ENCODE measurements at places on chromosomes 5 and 9. TPM values are rescaled to one million over a fixed set of nuclear protein-coding genes. Genes with fewer than 3 reads are reported as not detected.

DNA sequence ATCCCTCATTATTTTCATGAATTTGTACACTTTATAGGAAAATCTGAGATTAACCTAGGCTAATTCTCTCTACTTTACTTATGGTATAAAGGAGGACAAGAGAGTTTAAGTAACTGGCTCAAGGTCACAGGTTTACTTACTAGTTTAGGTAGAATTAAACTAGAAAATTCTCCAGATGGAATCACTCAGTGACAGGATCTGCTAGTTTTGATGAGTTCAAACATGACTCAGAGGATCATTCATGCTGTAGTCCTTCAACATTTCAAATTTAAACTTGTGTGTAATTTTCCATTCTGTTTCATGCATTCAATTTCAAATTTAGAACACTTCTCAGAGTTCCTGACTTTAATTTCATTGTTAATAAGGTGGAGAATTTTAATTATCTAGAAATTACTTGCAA lies 485.7 kb upstream of the TUSC1 start:
- H3K36me3 ChIP-seq = no peaks in the 10 kb centered on the region
- no peaks in the 10 kb centered on the region for H3K27me3 ChIP-seq
- no peaks in the 10 kb centered on the region for H3K4me1 ChIP-seq
- DNase-seq = no peak
- H3K4me3 ChIP-seq = no peak overlapping the region
- H3K27ac ChIP-seq = no peak overlapping the region

GRCh38 chr5:139895647-139896046 lies 100.0 kb downstream of the PSD2 start:
- no peaks in the 10 kb centered on the region for H3K36me3 ChIP-seq
- no peaks in the 10 kb centered on the region for H3K27me3 ChIP-seq
- DNase-seq = no peak
- H3K4me1 ChIP-seq = peaks cover 28% of the 10 kb centered on the region
- no peak overlapping the region for H3K27ac ChIP-seq
- no peak overlapping the region for H3K4me3 ChIP-seq

Gene FOXI1
- total RNA-seq = not detected

DNA sequence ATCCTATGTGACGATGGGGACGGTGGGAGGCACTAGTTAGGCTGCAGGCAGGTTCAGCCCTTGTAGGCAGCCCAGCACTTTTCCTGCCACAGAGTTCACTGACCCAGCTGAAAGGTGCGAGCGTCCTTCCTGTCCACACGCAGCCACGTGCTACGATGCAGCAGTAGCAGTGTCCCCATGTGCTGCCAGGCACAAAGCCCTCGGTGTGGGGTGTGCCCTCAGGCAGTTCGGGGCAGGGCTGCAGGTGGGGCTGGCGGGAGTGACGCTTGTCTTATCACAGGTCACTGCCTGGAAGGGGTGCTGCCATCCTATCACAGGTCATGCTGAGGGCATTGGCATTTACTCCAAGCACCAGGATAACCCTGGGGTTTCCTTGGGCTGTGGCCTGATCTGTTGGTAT lies 46.8 kb upstream of the CLPTM1L start:
- DNase-seq = no peak
- no peaks in the 10 kb centered on the region for H3K27me3 ChIP-seq
- H3K4me3 ChIP-seq = no peak overlapping the region
- H3K27ac ChIP-seq = no peak overlapping the region
- H3K4me1 ChIP-seq = peaks cover 2% of the 10 kb centered on the region

DNA sequence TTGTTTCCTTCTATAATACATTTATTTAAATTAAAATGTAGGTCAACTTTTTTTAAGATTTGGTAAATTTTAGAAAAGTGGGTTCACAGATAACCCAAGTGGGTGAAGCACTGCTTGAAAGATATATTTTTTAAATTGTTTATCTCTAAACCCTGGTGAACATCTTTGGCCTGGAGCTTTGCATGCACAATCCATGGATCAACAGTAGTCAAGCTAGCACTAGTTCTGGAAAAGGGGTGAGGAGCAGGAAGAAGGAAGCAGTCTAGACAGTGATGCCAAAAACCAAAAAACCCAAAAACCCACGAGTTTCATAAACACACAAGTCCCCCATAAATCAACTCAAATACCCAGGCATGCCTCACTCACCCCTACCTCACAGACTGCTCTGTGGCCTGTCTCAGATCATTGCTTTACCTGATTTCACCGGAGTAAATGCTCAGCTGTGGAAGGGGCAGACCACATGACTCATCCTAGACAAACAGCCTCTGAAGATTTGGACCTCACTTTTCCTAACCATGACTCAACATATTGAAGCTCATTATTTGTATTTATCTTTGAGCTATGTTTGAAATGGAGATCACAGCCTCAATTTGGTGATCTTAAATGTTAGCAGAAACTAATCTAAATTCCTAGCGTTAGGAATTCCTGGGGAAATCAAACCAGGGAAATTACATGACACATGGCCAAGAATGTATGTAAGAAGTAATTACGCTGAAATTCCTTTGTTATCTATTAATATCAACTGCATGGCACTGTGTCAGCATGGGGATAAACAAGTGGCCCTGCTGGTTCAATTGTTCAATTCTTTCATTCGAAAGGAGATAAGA lies 149.6 kb downstream of the ZNF608 start:
- no peaks in the 10 kb centered on the region for H3K36me3 ChIP-seq
- no peaks in the 10 kb centered on the region for H3K4me1 ChIP-seq
- H3K27me3 ChIP-seq = no peaks in the 10 kb centered on the region
- no peak for DNase-seq
- no peak overlapping the region for H3K4me3 ChIP-seq

- DNase-seq = no peak
- no peak overlapping the region for H3K4me3 ChIP-seq
- peaks cover 17% of the 10 kb centered on the region for H3K4me1 ChIP-seq
- no peak overlapping the region for H3K27ac ChIP-seq
- H3K36me3 ChIP-seq = peaks cover 61% of the 10 kb centered on the region
These were observed 23.9 kb upstream of the TERT start for GRCh38 chr5:1318659-1319251.

- H3K27ac ChIP-seq = no peak overlapping the region
- H3K4me1 ChIP-seq = peaks cover 12% of the 10 kb centered on the region
- no peaks in the 10 kb centered on the region for H3K36me3 ChIP-seq
These were observed 7.6 kb downstream of the PCYOX1L start for GRCh38 chr5:149365418-149365817.

Gene ZFP2
- total RNA-seq = 2.2 TPM

DNA sequence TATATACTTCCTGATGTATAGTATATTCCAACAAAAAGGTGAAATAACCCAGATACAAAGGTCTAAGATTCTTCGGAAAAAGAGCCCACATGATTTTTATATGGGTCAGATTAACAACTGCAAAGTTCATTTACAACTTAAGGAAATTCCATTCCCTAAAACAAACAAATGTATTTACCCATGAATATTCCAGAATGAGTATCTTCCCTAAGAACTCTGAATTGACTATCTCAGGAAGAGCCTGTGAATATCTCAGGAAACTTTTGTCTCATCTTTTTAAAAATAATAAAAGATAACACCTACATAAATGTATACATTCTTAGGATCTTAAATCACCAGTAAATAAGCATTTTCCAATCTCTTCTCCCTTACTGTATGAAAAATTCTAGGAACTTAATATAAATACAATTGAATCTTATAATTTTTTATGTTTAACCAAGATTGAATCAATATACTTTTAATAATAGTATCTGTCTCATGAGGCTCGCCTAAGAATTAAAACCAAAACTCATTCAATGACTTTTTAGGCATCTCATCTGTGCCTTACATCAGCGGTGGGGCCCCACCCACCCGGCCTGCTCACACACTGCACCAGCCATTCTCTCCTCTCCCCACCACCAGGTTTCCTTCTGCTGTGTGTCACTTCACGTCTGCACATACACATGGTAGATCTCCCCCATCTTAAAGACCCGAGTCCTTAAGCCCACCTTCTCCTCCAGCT lies 78.1 kb downstream of the RAPGEF1 start:
- peaks cover 26% of the 10 kb centered on the region for H3K4me1 ChIP-seq
- H3K4me3 ChIP-seq = no peak overlapping the region
- no peaks in the 10 kb centered on the region for H3K36me3 ChIP-seq
- no peak overlapping the region for H3K27ac ChIP-seq
- H3K27me3 ChIP-seq = no peaks in the 10 kb centered on the region

- no peak overlapping the region for H3K4me3 ChIP-seq
- H3K36me3 ChIP-seq = no peaks in the 10 kb centered on the region
- no peaks in the 10 kb centered on the region for H3K27me3 ChIP-seq
- H3K4me1 ChIP-seq = no peaks in the 10 kb centered on the region
- no peak overlapping the region for H3K27ac ChIP-seq
These were observed 153.0 kb downstream of the IRX2 start for GRCh38 chr5:2598503-2598902.

Gene IFNB1
- total RNA-seq = not detected

Gene NR4A3
- 23.3 TPM for total RNA-seq

- H3K4me1 ChIP-seq = peaks cover 38% of the 10 kb centered on the region
- no peak overlapping the region for H3K4me3 ChIP-seq
- H3K36me3 ChIP-seq = no peaks in the 10 kb centered on the region
- DNase-seq = no peak
These were observed 37.0 kb upstream of the OSMR start for GRCh38 chr5:38808666-38809343.

DNA sequence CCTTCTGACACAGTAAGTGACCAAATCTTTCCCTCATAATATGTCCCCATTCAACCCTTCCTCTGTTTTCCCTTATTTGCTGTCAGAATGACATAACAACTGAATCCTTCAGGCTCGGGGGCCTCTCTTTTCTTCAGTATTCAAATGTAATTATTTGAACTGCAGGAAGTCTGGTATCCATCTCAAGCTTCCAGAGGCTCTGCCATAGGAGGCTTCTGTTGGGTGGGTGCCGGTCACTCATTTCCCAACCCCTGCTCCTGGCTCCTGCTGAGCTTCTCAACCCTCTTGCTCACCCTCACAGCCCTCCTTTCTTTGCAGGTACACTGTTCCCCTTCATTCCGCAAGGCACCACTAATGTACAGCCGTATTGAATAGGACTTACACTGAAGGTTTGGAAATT lies 151.8 kb upstream of the MAP3K1 start:
- H3K27ac ChIP-seq = no peak overlapping the region
- H3K4me3 ChIP-seq = no peak overlapping the region
- no peaks in the 10 kb centered on the region for H3K27me3 ChIP-seq
- H3K36me3 ChIP-seq = no peaks in the 10 kb centered on the region
- no peaks in the 10 kb centered on the region for H3K4me1 ChIP-seq
- no peak for DNase-seq

DNA sequence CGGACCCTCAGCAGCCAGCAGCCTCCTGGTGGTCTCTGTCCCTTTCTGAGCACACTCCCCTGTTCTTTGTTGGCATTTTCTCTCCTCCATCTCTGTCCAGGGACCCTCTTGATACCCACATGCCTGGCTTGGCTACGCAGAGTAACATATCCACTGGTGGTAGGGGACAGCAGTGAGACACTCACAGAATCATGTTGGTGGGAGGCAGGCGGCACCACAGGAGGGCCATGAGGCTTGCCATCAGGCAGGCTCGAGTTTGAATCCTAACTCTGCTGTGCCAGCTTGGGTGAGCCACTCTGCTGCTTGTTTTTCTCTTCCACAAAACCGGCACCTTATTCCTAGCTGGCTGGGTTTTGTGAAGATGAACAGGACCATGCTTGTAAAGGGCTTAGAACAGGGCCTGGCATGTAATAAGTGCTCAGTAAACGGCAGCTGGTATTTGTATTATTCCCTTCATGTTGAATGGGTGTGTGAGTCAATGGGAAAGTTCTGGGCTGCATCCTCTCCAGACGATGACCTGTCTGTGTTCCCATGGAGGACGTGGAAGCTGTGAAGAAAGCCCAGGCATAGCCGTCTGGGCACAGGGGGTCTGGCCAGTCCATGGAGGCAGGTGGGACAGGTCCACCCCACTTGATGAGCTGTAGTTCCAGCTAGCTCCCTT lies 2.3 kb downstream of the COL27A1 start:
- H3K4me3 ChIP-seq = peak overlapping the region; percentile 71
- DNase-seq = no peak
- peaks cover 79% of the 10 kb centered on the region for H3K4me1 ChIP-seq

DNA sequence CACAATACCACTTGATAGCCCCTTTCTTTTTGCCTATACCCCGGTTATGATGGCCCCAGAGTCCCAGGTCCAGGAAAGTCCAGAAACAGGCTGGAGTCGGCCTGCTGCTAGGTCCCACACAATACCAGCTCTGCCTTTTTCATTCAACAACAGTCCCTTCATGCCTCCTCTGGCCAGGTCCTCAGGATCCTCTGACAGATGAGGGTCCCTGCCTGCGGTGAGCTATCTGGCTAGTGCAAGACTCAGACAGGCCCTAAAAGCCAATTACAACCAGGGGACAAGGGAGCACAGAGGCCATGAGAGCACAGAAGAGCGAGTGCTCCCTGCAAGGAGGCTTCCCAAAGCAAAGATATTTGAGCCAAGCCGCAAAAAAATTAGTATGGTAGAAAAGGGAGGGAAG lies 84.8 kb upstream of the ZBTB43 start:
- H3K4me1 ChIP-seq = peaks cover 18% of the 10 kb centered on the region
- H3K4me3 ChIP-seq = no peak overlapping the region
- DNase-seq = no peak
- no peaks in the 10 kb centered on the region for H3K36me3 ChIP-seq
- no peaks in the 10 kb centered on the region for H3K27me3 ChIP-seq

GRCh38 chr5:125372694-125373631 lies 626.5 kb upstream of the ZNF608 start:
- H3K4me3 ChIP-seq = no peak overlapping the region
- no peak for DNase-seq
- no peaks in the 10 kb centered on the region for H3K36me3 ChIP-seq
- no peaks in the 10 kb centered on the region for H3K27me3 ChIP-seq

Gene DNAH5
- total RNA-seq = 0.49 TPM

Gene SLC36A2
- not detected for total RNA-seq

Gene KLF9
- 98.5 TPM for total RNA-seq

DNA sequence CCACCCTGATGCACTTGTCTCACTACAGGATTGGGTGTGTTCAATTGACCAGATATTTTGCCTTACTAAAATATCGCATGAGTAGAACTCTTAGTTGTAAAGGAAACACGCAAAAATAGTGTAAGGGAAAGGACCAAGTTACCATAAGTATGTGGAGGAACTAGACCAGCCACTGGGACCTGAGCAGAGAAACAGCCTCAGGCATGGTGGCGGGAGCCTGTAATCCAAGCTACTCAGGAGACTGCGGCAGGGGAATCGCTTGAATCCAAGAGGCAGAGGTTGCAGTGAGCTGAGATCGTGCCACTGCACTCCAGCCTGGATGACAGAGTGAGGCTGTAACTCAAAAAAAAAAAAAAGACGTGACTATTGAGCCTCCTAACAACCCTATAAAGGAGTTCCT lies 117.9 kb upstream of the SPATA31C2 start:
- H3K4me3 ChIP-seq = no peak overlapping the region
- DNase-seq = no peak
- no peak overlapping the region for H3K27ac ChIP-seq
- no peaks in the 10 kb centered on the region for H3K27me3 ChIP-seq
- no peaks in the 10 kb centered on the region for H3K36me3 ChIP-seq

- H3K27ac ChIP-seq = peak overlapping the region; percentile 87
- H3K4me3 ChIP-seq = no peak overlapping the region
- DNase-seq = no peak
- H3K27me3 ChIP-seq = no peaks in the 10 kb centered on the region
- H3K36me3 ChIP-seq = no peaks in the 10 kb centered on the region
These were observed 11.7 kb upstream of the CFAP157 start for GRCh38 chr9:127694890-127695720.

- H3K36me3 ChIP-seq = no peaks in the 10 kb centered on the region
- no peaks in the 10 kb centered on the region for H3K27me3 ChIP-seq
- DNase-seq = no peak
- H3K27ac ChIP-seq = peak overlapping the region; percentile 51
- peaks cover 14% of the 10 kb centered on the region for H3K4me1 ChIP-seq
These were observed 522 bp downstream of the CDK20 start for GRCh38 chr9:87973730-87974292.

Gene PSAT1
- 6.9 TPM for total RNA-seq

All from vagina (tissue), 2 donors.